ENCODE measurements at places on chromosomes 4 and X. TPM values are rescaled to one million over a fixed set of nuclear protein-coding genes. Genes with fewer than 3 reads are reported as not detected.

Gene IL2
- total RNA-seq, result not detected

Gene S100P
- total RNA-seq, result not detected

Gene EGF
- 15.4 TPM for total RNA-seq

Gene PLXNA3
- total RNA-seq, result 26.6 TPM

Gene RRH
- total RNA-seq, result not detected

Gene GASK1B
- total RNA-seq, result 80.5 TPM

Gene SYP
- 2.2 TPM for total RNA-seq

Gene DCAF12L1
- not detected for total RNA-seq

Gene UGT8
- 0.29 TPM for total RNA-seq

Gene CHRNA9
- not detected for total RNA-seq
